Kidney epithelial cell (primary cell): ENCODE measurements at places on chromosomes 13 and 19.

- DNase-seq: no peak
Measured at GRCh38 chr19:3397266-3398022, 31.1 kb downstream of the NFIC start.

GRCh38 chr19:11581740-11582139, 4.3 kb upstream of the ACP5 start:
- no peak for DNase-seq

- DNase-seq: no peak
Measured at GRCh38 chr13:33945477-33945876, 127.5 kb downstream of the RFC3 start.

DNA sequence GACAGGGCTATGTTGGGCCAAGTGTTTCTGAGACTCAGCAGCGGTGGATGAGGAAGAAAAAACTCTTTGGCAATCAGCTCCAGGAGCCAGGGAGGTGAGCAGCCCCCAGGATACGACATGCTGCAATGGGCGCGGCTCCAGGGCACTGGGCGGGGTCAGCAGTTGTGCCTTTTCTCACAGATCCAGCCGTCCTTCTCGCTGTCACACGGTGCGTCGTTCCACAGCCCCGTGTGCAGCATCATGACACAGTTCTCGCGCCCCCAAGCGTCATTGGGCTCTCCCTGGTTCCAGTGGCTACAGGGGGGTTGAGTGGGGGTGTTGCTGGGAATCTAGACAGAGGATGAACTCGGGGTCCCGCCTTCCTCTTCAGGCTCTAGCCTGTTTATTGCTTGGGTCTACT, 2.7 kb downstream of the CLEC4G start:
- no peak for DNase-seq

- DNase-seq: no peak
Measured at GRCh38 chr19:16198370-16198651, 600 bp downstream of the AP1M1 start.

DNA sequence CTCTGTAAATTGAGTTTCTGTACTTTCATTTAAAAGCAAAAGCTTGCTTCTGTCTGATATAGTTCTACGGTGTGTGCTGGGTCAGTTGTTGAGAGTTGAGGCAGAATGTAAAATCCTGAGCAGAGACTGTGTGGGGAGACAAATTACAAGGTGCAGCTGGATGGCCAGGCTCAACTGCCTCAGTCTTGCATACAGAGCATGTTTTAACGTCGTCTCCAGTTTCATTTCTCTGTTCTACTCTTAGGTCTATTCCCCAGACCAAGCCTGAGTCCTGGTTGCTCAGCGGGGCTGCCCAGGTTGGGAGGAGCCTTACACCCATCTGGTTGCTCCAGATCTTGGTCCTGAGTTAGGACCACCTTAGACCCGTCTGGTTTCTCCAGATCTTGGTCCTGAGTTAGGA, 54.4 kb upstream of the MEDAG start:
- DNase-seq: no peak

DNA sequence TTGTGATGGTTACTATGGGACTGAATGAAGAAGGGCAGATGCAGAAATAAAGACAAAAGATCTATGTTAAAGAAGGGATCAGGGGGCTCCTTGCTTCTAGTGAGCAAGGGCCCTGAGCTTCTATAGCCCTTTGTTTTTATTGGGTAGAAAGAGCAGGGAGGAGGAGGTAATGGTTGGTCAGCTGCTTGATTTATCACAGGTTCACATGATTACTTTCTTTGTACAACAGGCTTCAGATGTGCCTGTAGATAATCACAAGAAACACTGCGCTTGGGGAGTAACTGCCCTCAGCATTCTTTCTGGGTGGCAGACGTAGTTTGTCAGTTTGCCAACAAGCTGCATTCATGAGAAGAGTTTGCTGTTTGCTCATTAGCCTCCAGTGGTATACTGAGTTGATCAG, 4.8 kb upstream of the ZNF439 start:
- no peak for DNase-seq

- DNase-seq: no peak
Measured at GRCh38 chr19:7507884-7508283, 8.0 kb upstream of the ZNF358 start.

DNA sequence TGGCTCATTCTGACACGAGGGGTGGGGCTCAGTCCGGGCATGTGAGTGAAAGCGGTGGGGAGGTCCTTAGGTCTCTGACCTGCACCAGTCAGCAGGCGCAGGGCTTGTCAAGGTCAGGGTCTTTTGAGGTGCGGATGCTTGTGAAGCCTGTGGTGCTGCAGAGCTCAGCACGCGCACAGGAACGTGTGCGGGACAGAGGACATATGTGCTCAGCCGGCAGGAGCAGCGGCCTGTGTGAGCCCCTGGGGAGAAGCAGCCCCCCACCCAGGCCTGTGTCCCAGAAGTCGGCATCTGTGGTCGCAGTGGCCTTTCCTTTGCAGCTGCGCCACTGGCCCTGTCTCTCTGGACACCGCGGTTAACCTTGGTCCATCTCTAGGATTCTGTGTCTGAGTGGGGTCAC, 30.9 kb downstream of the ATP4B start:
- DNase-seq: no peak

GRCh38 chr19:34265221-34265650, 10.9 kb downstream of the GARRE1 start:
- DNase-seq: no peak

- no peak for DNase-seq
Measured at GRCh38 chr13:100660761-100661160, 13.8 kb downstream of the TMTC4 start.

DNA sequence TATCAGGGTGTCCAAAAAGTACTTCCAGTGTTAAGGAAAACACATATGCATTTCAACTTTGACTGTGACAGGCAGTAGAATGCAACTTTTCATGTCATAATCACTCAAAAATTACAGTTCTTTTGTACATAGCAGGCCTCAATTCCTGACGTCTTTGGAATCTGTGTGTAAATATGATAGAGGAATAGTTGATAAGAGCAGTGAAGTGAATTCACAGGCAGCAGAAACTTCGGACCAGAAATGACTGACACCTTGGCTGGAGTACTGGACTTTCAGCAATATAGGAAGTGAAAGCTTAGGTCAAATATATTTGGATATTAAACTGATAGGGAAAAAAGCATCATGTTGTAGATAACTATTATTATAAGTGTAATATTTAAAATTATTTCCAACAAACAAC, 1741.2 kb upstream of the PCDH20 start:
- DNase-seq: no peak
